AG09319 (cell line): ENCODE measurements at places on chromosomes 1 and 21.

- DNase-seq, result no peak
Measured at GRCh38 chr1:36352910-36353878, 29.7 kb upstream of the EVA1B start.

GRCh38 chr1:199574950-199575349, 452.6 kb upstream of the NR5A2 start:
- DNase-seq, result no peak

DNA sequence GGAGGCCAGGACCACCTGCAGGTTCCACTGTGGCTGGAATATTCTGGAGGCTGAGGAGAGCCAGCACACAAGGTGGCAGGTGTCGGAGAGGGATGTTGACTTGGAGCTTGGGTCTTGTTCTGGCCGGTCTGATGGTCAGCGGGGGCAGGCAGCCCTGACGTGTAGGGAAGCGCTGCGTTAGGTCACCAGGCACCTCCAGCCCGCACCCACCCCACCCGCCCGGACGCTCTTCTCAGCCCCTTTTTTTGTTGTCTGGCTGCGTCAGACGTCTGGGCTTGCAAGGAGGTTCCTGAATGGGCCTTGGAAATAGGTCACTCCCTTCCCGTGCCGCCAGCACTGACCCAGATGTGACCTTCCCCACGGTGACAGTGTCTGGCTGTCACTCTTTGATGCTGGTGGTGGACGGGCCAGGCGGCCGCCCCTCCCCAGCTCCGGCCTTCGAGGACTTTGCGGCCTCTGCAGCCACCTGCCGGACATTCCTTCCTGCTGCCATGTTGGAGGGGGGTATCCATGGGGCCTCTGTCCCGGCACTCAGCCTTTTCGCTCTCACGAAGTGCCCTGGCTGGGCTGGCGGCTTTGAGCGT, 30.1 kb downstream of the SPSB1 start:
- DNase-seq, result no peak

GRCh38 chr1:64093941-64094340, 109.5 kb upstream of the UBE2U start:
- DNase-seq, result no peak

DNA sequence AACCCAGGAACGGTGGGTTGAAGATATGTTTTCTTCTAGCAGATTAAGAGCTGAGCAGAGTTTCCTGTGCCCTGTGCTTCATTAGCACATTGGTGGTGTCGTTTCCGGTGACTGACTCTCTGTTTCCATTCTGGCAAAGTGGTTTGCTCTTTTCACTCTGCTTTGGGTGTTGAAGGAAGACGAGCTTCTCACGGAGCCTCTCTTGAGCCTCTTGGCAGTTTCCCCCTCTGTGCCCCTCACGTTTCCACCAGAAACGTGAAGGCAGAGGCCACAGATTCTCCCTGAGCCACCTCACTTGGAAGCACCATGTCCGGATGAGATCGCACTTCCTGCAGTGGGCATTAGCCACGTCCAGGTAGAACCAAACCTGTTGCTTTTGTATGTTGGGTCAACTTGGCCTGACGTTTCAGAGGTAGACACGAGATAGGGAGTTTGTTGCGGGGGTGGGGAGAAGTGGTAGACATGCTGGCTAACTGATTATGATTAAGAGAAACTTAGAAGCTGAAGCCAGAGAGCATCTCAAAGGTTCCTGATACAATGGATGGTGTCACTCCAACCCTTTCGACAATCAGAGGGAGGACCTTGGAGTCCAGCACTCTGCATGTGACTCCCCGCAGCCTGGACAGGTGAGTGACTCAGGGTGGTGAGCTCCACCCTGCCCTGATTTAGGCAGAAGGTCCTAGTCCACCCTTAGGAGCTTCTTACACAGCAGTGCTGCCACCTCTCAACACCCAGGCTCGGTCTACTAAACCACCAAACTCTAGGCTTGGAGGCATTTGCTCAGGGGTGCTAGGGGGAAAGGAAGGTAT, at the start of gene LAX1:
Gene LAX1 (plus strand): TSS at position 155 of the 809 bp plus-strand sequence. CDS start 383 bp downstream, at position 538.
- DNase-seq, result no peak
